NCI-H1930 (cell line): ENCODE measurements at places on chromosomes 3 and 15.

DNA sequence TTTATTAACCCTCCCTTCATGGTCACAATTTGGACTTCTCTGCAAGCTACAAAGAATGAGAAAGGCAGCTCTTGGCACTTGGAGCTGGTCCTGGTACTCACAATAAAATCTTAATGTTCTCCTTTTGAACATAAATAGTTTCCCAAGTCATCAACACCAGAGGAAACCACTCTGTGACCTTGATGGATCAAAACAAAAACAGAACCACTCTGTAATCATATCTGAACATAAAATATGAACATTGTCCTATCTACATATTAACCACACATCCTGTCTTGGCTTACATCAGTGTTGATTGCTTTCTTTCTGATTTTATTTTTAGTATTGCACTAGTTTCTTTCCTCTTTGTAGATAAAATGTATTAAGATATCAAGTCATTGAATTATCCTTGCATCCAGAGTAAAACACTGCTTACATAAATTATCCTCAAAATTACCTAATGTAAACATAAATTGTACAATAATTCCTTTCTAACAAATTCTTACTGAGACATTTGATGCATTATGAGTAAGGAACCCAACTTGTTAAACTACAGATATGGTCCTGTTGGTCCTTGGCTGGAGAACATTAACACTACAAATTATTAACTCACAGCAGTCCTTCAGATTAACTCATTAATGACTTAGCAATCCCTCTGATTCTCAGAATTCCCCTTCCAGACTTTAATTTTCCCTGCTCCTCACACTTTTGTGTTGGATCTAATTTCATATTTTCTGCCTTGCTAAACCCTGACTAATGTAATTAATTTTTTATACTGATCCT, 860.5 kb downstream of the DIPK2A start:
- DNase-seq = no peak

- no peak for DNase-seq
Observed at GRCh38 chr3:72768936-72769335, 79.3 kb downstream of the SHQ1 start.

DNA sequence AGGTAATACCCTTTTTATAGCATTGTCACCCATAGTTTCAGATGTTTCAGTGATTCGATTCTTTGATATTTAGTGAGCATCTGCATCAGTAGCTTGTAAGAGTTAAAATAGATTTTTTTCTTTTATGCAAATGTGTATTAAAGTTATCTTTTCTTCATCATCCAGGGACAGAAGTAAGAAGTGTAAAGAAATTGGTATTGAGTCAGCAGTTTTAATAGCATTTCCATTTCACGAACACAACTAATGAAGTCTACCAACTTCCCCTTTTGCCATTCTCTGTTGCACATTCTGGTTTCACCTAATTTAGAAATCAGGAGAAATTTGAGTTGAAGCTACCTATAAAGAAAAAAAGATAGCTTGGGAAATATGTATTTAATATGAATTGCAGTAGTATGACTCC, 127.9 kb downstream of the ROBO1 start:
- DNase-seq = no peak

GRCh38 chr3:59121346-59122144, 71.7 kb upstream of the CFAP20DC start:
- no peak for DNase-seq

GRCh38 chr3:115354010-115354409, 206.9 kb upstream of the ZBTB20 start:
- DNase-seq = no peak

DNA sequence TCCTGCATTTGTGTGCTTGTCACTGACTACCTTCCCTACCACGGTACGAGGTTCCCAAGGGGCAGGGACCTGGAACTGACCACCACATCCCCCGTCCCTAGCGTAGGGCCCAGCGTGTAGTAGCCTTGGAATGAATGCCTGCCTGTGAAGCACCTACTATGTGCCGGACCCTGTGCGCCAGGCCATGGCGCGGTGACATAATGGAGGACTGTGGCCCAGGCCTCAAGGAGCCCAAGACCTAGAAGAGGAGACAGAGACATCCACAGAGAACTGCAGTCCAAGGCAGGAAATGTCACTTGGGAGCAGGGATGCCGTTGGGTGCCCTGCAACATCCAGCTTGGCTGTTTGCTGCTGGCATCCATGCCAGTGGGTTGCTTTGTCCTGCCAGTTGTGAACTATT, 71.9 kb upstream of the SLC6A6 start:
- no peak for DNase-seq

GRCh38 chr15:53586799-53587198, 172.7 kb downstream of the WDR72 start:
- no peak for DNase-seq
